Fibroblast of skin of abdomen (primary cell): ENCODE measurements at places on chromosomes 6 and 20.
A peak's percentile ranks its signal among the peaks of the same experiment; 100 is the strongest.

- DNase-seq: no peak
Measured at GRCh38 chr20:45940053-45940452, 5.6 kb downstream of the PCIF1 start.

DNA sequence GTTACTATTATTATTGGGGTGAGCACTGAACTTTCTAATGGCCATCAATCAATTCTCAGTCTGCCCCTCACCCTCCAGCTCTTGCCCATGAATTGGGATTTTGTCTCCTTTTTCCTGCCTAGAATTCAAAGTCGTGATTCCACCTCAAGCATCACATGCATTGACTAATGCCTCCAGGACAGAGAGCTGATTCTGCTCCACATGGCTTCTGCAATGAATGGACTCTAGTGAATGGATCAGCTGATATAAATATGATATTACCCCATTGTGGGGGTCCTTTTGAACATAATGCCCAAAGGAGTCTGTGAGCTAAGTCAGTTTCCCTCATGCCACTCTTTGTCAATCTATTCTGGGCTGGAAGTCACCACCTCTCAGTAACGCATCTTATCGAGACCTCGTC lies 126.4 kb downstream of the OPN5 start:
- no peak for DNase-seq

GRCh38 chr6:8904754-8905153 lies 469.4 kb upstream of the SLC35B3 start:
- DNase-seq: no peak

- peak; percentile 33 for DNase-seq
Measured at GRCh38 chr6:90123831-90124230, 172.8 kb downstream of the BACH2 start.

- DNase-seq: peak; percentile 53
Measured at GRCh38 chr20:20491110-20491783, 123.3 kb downstream of the INSM1 start.

GRCh38 chr6:128500014-128500413 lies 20.4 kb downstream of the PTPRK start:
- DNase-seq: peak; percentile 72

- no peak for DNase-seq
Measured at GRCh38 chr6:109059571-109060021, 35.0 kb downstream of the SESN1 start.

GRCh38 chr6:19327661-19328060 lies 509.5 kb upstream of the ID4 start:
- no peak for DNase-seq

GRCh38 chr20:44357555-44358125 lies 2.1 kb downstream of the HNF4A start:
- no peak for DNase-seq
